ENCODE measurements at places on chromosomes 16 and 17. TPM values are rescaled to one million over a fixed set of nuclear protein-coding genes. Genes with fewer than 3 reads are reported as not detected.

DNA sequence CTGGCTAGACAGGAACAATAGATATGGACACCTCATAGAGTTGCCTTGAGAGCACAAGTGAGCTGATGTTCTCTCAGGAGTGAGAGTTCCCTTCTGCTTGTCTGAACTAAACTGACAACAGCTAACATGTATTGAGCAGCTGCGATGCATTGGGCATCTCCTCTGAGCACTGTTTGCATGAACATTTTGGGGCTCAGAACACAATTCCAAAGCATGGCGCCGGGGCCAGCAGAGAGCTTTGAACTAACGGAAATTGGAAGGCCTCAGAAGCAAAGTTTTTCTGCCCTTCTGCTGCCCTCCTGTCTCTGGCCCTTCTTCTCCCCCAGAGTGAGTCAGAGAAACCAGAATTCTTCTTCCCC is 38.1 kb downstream of the TRPV2 start:
- H3K27ac ChIP-seq = no peak overlapping the region
- peaks cover 10% of the 10 kb centered on the region for H3K36me3 ChIP-seq
- no peaks in the 10 kb centered on the region for H3K27me3 ChIP-seq

DNA sequence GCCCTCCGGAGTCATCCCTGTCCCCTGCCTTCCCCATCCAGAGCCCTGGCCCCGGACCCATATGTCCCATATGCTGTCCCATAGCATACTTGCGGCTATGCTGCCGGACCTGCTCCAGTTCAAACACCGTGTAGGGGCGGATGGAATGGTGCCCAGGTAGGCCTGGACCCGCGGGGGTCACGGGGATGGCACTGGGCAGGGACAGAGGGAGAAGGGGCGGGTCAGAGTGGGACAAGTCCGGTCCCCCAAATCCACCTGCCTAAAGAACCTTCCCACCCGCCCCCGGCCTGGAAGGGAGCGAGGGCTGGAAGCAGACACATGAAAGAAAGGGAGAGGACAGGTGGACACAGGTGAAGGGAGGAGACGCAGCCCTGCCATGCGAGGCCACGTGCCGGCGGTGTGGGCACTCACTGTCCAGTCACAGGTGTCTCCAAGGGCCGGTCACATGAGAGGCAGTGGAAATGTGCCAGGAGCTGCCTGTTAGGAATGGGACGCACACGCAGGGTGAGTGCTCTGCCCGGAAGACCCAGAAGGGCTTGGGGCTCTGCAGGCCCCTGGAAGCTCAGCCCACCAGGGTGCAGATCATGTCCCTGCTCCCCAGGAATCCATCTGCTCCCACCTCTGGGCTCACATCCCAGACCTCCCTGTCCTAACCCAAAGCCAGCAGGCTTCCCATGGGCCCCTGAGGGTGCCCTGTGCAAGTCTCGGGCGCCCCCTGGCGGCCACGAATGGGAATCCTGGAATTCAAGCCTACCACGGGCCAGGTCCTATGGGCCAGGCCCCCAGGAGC is 14.0 kb downstream of the UBALD2 start:
- H3K27me3 ChIP-seq = no peaks in the 10 kb centered on the region
- DNase-seq = peak; percentile 91
- H3K36me3 ChIP-seq = peaks cover 16% of the 10 kb centered on the region
- H3K4me3 ChIP-seq = no peak overlapping the region
- no peak overlapping the region for H3K27ac ChIP-seq
- peaks cover 8% of the 10 kb centered on the region for H3K4me1 ChIP-seq

GRCh38 chr16:50884066-50884860 is 142.4 kb downstream of the CYLD start:
- H3K4me3 ChIP-seq = no peak overlapping the region
- no peak overlapping the region for H3K27ac ChIP-seq
- H3K27me3 ChIP-seq = peaks cover 80% of the 10 kb centered on the region
- no peaks in the 10 kb centered on the region for H3K36me3 ChIP-seq

Gene ITGB3
- not detected for total RNA-seq

DNA sequence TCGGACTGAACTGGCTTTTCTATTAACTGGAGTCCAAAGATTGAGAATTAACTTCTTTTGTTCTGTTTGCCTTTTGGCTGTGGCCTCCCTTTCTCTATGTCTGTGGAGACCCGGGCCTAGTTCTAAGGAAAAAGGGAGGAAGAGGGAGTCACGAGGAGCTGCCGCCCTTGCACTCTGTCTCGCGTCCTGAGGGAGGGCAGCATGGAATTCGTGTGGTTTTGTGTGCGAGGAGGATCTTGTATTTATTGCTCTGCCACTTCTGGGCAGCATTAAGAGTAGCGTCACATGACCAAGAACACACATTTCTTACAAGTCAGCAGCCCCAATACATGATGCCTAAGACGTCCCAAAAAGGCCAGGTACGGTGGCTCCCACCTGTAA is 23.6 kb downstream of the METTL22 start:
- H3K4me3 ChIP-seq = no peak overlapping the region
- no peaks in the 10 kb centered on the region for H3K4me1 ChIP-seq
- H3K36me3 ChIP-seq = peaks cover 62% of the 10 kb centered on the region
- no peaks in the 10 kb centered on the region for H3K27me3 ChIP-seq
- DNase-seq = no peak

DNA sequence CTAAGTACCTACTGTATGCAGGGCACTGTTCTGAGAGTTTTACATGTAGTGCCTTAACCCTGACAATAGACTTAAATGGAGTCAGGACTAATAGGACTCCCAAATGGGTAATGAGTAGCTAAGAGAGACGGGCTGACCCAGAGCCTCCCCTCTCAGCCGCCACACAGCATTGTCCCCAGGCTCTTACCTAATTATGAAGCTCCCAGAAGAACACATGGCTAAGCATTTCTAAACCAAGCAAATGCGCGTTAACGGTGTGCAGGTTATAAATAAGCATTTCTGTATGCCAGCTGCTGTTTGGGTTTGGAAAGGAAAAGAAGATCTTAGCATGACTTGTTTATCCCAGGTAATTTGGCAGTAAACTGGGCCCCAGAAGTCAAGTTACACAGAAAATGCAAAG is 14.3 kb downstream of the KATNIP start:
- no peak overlapping the region for H3K4me3 ChIP-seq
- no peak overlapping the region for H3K27ac ChIP-seq
- H3K36me3 ChIP-seq = peaks cover under 1% of the 10 kb centered on the region
- no peaks in the 10 kb centered on the region for H3K27me3 ChIP-seq

Gene GP1BA
- not detected for total RNA-seq

DNA sequence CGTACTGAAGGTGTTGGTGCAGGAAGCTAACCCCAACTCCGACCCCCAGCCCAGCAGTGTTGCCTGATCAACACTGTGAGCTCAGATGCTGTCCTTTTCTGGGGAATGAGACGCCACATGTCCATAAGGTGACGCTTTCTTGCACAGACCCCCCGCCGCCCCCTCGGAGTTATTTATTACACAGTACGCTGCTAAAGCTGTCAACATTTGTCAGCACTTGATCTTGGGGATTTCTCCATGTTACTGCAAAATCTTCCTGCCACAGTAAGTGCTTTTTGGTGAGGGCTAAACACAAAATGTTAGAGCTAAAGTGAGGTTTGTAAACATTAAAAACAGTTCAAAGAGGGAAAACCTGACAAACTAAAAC is 15.9 kb downstream of the CMTM3 start:
- H3K27me3 ChIP-seq = no peaks in the 10 kb centered on the region
- peaks cover 15% of the 10 kb centered on the region for H3K36me3 ChIP-seq
- DNase-seq = no peak

DNA sequence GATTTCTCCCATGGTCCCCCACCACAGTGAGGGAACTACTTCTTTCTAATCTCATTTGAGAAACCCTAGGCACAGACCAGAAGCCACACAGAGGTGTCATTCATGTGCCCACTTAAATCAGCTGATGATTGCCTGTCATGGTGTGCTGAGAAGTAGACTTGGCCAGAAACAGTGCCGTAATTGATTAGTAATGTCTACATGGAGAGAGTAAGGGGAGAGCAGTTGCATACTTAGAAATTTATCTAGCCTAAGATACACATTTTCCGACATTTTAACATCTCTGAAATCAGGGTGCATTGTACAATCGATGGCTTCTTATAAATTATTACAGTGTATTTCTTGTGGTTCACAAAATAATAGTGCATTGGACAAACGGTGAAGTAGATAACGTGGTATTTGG is 271.8 kb downstream of the IRF8 start:
- no peak for DNase-seq
- no peak overlapping the region for H3K27ac ChIP-seq
- H3K4me3 ChIP-seq = no peak overlapping the region

DNA sequence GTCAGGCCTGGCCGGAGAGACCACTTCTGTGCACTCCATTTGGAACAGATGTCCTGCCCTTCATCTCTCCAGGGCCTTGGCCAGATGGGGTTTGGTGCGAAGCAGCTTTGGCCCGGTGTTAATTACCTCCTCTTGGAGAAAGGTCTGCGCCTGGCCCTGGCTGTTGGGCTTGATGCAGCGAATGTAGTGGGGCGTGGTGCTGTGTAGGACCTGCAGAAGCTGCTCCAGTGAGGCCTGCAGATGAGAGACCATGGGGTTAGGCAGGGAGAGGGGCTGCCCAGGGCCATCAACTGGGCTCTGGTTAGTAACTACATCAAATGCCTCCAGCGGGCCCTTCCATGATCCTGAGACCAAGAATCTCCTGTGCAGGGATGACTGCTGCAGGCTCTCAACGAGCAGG is 18.7 kb downstream of the ZNHIT3 start:
- H3K27me3 ChIP-seq = no peaks in the 10 kb centered on the region
- peaks cover 40% of the 10 kb centered on the region for H3K36me3 ChIP-seq
- peak overlapping the region; percentile 21 for H3K27ac ChIP-seq
- H3K4me3 ChIP-seq = no peak overlapping the region
- no peak for DNase-seq

DNA sequence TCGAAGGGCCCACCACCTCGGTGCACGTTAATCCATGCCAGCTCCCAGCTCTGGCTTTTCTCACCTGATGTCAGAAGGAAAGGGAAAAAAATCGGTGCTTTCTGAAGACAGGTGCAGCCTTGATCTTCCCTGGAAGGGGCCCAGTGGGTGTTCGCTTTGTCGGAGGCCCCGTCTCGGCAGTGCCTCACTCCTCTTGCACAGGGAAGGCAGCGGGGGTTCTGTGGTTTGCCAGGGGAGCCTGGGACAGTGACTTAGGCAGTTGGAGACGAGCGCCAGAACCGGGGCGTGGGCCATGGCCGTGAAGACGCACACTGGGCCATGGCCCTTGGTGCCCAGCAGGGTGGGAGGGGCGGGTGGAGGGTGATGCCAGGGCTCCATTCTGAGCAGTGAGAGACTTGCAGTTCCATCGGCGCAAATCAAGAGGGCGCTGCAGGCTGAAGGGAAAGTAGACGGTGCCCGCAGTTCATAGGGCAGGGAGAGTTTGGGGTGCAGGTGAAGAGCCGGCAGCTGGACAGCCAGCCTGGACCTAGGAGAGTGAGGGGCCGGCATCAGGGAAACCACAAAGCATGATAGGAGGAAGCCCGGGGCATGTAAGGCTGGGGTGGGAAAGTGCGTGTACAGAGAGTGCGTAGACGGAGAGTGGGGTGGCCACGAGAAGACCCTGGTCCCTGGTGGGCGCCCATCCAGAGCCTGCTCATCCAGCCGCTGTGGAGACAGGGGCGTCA is 101.3 kb upstream of the CHMP6 start:
- no peaks in the 10 kb centered on the region for H3K27me3 ChIP-seq
- H3K27ac ChIP-seq = no peak overlapping the region
- H3K4me3 ChIP-seq = no peak overlapping the region
- DNase-seq = no peak
- H3K36me3 ChIP-seq = peaks cover 12% of the 10 kb centered on the region

DNA sequence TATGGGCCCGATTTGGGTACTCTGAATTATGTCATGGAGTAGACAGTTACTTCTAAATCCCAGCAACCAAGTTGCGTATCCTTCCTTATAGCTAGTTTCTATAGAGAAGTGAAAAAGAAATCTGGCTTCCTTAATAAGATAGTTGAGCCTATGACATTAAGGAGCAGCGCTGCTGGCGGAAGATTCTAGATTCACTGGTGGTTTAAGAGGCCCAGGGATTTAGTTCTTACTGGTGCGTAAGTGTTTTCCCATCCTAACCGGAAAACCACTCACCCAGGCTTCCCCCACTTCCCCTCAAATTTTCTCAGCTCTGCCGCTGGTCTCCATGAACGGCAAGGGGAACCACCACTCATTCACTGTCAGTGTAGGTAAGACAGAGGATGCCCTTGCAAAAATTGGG is 230.4 kb downstream of the CPPED1 start:
- no peak for DNase-seq
- no peaks in the 10 kb centered on the region for H3K36me3 ChIP-seq
- H3K27me3 ChIP-seq = no peaks in the 10 kb centered on the region

DNA sequence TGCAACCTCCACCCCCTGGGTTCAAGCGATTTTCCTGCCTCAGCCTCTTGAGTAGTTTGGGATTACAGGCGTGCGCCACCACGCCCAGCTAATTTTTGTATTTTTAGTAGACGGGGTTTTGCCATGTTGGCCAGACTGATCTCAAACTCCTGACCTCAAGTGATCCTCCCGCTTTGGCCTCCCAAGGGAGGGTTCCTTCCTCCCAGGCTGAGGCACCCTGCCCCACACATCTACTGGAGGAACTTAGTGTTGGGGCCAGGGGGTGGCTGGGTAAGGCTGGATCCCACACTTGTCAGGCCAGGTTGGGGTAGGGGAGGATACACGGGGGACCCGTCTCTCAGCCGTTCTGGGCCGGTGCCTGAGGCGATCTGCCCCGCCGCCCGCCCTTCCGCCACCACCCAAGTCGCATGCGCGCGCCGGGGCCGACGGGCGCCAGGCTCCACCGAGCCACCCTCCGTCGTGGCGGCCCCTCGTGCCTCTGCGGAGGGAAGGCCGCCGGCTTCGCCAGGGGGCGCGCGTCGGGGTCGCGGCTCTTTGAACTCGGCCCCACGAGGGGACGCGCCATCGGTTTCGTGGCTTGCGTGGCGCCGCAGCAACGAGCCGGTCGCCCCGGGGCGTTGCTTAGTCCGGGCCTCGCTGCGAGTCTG is 15.9 kb downstream of the GRB7 start:
- peaks cover 78% of the 10 kb centered on the region for H3K36me3 ChIP-seq
- H3K27me3 ChIP-seq = peaks cover 28% of the 10 kb centered on the region
- DNase-seq = peak; percentile 100
- peak overlapping the region; percentile 12 for H3K27ac ChIP-seq
- peaks cover 58% of the 10 kb centered on the region for H3K4me1 ChIP-seq
- peak overlapping the region; percentile 63 for H3K4me3 ChIP-seq

DNA sequence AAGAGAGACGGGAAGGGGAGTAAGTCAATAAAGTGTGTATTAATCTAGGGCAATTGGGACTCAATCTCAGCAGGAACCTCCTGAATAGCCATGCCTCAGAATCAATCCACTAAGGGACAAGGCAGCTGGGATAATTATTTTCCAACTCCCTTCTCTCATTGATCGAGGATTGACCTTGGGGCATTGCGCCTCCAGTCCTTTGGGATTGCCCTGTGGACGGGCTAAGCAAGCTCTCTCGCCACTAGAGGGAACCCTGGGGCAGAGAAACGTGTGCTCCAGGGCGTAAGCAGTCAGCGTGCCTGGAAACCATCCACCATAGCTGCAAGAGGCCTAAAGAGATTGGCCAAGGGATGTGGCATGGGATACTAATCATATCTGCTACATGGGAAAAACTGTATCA is 53.9 kb upstream of the ERCC4 start:
- H3K27ac ChIP-seq = no peak overlapping the region
- no peak overlapping the region for H3K4me3 ChIP-seq
- H3K27me3 ChIP-seq = peaks cover 40% of the 10 kb centered on the region
- no peaks in the 10 kb centered on the region for H3K36me3 ChIP-seq

Data from Calu3 (cell line).